Fibroblast of skin of abdomen (primary cell): ENCODE measurements at places on chromosomes 1 and 21.

DNA sequence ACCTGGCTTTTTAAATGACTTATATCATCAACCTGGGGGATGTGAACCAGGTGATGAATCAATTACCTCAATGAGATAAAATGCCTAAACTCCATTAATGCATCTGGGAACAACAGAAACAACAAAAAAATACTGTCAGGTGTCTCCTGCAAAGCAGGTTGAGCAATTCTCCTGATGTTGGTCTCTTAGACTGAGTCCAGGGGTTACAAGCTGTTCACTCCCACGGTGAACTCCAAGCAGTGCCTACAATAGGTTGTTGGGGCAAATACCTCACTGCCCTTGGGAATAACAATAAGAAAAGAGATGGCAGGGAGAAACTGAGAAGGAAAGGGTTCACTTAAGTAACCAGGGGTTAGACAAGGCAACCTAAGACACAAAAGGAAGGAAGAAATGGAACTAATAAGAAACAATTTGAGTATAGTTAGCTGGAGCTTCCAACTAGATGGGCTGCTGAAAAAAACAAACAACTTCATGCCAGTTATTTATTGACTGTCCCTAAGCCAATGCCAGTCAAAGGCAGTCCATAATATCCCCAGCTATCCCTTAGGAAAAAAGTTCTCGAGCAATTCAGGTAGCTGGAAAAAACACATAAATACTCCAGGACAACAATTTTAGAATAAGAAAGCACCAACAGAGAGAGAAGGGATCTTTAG, 97.6 kb upstream of the MAGI3 start:
- DNase-seq: no peak

- no peak for DNase-seq
Measured at GRCh38 chr1:177864538-177865305, 105.1 kb downstream of the SEC16B start.

- DNase-seq: no peak
Measured at GRCh38 chr1:46983830-46984586, 39.5 kb upstream of the CYP4X1 start.

DNA sequence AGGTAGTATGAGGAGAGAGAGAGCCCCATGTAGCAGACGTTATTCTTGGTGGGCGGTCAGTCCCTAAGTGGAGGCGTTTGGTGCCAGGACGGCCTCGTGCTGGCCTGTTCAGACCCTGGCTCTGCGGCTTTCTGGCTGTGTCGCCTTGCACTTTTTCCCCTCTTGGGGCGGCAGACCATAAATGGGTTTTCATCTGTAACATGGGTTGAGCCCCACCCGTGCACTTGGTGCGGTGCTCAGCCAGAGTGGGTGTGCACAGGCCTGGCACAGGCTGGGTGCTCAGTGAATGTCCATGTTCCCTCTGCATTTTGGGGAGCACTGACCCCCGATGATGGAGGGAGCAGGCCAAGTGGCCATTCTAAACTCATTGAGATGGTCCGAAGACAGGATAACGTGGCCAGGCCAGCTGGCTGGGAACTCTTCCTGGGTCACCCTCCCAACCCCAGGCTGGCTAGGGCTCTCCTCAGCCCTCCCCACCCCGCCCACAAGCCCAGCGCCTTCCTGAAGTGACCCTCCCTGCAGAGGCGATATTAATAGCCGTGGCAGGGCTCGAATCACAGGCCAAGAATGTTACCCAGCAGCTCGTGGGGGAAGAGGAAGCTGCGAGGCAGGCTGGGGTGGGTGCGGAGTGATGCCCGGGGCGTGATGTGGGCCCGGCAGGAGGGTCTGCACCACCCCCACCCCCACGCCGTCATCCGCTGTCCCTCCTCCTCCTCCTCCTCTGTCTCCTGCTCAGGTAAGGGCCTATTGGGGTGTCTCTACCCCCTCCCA, 78.5 kb downstream of the ARHGEF10L start:
- peak; percentile 30 for DNase-seq

GRCh38 chr1:23384312-23385058, 14.8 kb upstream of the ZNF436 start:
- DNase-seq: no peak

- DNase-seq: no peak
Measured at GRCh38 chr1:74481607-74482006, 30.8 kb downstream of the LRRC53 start.

GRCh38 chr21:42486531-42486930, 9.5 kb downstream of the RSPH1 start:
- no peak for DNase-seq

GRCh38 chr1:184791550-184791900, 36.9 kb upstream of the EDEM3 start:
- peak; percentile 58 for DNase-seq

GRCh38 chr21:26169061-26169610, 1.4 kb downstream of the APP start:
- peak; percentile 61 for DNase-seq

DNA sequence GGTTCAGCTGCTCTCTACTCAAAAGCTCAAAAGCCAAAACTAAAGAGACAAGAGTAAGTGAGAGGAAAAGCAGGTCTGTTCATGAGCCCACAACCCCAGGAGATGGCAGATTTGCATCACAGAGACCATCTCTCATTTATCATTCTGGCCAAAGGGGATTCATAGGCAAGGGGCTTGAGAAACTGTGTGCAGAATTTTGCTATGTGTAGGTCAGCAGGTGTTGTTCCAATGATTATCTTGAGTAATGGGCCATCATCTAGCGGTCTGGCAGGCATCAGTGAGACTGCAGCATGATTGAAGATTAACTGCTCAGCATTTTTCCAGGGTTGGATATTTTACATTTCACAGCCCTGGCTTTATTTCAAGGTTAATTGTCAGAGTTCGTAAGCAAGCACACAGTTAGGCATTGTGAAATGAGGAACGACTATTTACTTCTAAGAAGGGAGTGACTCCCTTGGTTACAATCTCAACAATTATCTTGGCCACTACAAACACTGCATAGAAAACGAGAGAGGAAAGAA, 1204.6 kb upstream of the TMPRSS15 start:
- no peak for DNase-seq

DNA sequence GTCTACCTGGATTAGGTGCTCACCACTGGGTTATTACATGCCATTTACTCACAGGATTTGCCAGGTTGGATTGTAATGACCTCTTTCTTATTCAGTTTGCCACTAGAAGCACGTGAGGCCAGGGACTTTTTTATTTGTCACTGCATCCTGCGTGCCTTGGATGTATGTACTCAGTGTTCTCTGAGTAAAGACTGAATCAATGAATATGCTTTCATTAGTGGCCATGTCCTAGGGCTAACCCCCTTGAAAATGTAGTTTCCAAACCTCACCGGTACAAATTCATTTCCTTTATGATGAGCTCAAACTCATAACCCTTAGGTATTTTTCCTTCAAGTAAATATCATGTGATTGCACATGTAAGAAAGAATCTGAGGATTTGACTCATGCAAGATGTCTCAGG, 1.3 kb upstream of the ZP4 start:
- DNase-seq: no peak

GRCh38 chr1:56092684-56093570, 486.4 kb downstream of the PLPP3 start:
- DNase-seq: peak; percentile 46

DNA sequence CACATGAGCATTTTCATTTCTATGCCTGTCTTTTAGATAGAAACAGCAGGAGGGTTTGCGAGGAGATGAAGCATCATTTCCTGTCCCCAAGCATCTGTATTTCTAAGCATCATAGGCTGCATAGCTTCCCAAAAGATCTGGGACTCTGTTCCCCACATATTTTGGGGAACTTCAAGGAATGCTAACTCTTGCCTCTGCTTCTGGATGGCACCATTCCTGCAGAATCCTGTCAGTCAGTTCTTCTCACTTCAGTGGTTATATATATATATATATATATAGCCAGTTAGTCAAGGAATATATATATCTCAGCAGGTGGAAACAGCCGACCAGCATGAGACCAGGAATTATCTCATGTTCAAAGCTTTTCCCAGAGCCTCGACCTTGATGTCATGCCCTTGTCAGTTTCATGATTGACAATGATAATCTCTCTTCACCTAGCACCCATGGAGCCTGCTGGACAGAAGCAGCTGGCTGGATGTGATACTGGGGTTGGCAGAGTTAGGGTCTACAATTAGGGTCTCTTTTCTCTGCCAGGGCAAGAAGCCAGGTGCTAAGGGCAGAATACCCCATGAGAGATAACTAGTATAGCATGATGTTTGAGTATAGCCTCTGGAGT, 2.4 kb downstream of the PFKFB2 start:
- no peak for DNase-seq

DNA sequence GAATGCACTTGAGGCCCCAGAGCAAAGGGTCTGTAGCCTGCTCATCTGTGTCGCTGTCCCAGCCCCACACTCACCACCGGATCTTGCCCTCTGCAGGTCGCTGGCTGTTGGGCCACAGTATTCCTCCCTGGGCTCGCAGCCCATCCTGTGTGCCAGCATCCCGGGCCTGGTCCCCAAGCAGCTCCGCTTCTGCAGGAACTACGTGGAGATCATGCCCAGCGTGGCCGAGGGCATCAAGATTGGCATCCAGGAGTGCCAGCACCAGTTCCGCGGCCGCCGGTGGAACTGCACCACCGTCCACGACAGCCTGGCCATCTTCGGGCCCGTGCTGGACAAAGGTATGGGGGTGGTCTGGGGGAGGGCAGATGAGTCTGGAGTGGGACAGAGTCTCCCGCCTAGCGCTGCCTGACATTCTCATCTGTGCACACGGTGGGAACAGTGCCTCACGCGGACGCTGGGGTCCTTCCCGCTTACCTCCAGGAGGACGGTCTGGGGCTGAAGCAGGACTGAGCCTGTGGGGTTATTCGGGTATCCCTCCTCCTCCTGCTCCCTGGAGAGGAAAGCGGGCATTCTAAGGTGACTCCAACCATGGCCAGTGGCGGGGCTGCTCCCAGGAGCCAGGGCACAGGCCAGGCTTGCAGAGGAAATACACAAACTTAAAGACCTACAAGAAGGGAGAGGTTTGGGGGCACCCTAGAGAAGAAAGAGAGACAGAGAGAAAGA, 15.9 kb downstream of the WNT3A start:
- DNase-seq: no peak

DNA sequence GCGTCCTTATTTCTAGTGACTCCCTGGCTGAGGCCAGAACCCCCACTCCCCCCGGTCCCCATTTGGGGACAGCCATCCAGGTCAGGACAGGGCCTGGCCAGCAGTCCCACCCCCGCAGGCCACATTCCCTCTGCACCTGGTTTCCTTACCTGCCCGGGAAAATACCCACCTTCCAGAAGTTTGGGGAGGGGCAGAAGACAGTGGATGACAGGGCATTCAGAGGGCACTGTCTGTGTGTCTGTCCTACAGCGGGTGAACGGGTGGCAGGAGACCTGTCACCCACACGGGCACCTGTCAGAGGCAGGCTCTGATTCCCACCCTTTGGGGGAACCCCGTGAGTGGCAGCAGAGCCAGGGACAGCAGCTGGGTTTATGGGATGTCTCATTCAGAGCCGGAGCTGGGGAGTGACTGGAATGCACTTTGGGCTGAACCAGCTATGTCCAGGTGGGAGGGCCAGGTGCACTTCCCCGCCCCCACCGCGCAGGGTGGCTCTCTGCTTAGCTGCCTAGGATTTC, 2.0 kb downstream of the ARHGEF16 start:
- DNase-seq: no peak

DNA sequence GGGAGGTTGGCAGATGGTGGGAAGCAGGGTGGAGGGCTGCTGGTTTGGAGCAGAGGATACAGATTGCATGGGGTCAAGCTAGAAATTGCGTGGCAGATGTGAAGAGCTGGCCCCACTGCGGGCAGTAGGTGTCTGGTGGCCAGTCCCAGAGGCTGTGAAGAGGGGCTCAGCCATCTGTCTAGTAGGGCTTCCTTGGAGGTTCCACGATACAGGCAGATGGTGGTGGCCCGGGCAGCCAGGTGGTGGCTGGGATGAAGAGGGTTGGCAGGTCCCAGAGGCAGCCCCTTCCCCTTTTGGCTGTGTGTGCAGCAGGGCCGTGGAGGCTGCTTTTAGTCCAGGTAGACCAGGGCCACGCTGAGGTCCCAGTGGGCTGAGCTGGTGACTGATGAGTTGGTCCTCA, 16.6 kb downstream of the PSEN2 start:
- no peak for DNase-seq

- DNase-seq: no peak
Measured at GRCh38 chr1:25677193-25677773, 60.7 kb downstream of the MAN1C1 start.

GRCh38 chr1:172003766-172004530, 162.7 kb downstream of the DNM3 start:
- peak; percentile 60 for DNase-seq

- DNase-seq: no peak
Measured at GRCh38 chr1:63198871-63199394, 123.4 kb upstream of the FOXD3 start.

- DNase-seq: no peak
Measured at GRCh38 chr1:22922640-22923039, 50.0 kb downstream of the LACTBL1 start.

DNA sequence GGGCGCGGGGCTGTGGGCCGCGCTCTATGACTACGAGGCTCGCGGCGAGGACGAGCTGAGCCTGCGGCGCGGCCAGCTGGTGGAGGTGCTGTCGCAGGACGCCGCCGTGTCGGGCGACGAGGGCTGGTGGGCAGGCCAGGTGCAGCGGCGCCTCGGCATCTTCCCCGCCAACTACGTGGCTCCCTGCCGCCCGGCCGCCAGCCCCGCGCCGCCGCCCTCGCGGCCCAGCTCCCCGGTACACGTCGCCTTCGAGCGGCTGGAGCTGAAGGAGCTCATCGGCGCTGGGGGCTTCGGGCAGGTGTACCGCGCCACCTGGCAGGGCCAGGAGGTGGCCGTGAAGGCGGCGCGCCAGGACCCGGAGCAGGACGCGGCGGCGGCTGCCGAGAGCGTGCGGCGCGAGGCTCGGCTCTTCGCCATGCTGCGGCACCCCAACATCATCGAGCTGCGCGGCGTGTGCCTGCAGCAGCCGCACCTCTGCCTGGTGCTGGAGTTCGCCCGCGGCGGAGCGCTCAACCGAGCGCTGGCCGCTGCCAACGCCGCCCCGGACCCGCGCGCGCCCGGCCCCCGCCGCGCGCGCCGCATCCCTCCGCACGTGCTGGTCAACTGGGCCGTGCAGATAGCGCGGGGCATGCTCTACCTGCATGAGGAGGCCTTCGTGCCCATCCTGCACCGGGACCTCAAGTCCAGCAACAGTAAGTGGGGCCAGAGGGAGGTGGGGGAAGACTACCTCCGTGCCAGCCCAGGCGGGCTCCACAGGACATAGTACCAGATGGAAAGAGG, 808 bp downstream of the MAP3K21 start:
- no peak for DNase-seq

DNA sequence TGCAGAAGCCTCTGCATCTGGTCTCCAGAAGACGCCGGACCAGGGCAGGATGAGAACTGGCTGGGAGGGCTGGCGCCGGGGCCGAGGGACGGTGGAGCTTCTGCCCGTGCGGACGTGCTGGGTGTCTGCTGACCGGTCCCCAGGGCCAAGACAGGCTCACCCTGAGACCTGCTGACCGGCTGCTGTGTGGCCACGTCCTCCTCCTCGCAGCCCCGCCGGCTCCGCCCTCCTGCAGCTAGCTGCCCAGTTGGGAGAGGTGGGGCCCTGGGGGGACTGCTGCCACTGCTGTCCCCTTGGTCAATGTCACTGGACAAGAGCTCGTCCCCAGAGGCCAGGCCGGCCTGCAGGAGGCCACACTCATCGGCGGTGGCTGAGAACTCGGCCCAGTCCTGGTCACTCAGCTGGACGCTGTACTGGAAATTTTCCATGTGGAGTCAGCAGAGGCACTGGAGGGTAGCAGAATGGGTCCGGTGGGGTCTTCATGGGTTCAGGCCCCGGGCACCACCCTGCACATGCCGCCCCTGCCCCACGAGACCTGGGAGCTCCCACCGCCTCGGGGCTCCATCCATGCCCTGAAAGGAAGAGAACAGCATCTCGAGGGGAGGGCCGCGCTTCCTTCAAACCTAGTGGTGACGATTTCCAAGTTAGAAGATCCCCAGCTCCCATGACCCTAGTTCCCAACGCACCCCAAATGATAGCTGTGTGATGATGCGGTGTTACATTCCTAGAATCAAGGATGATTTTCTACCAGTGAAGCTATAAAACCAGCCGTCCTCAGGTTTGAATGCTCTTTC, 1.1 kb downstream of the PERM1 start:
- no peak for DNase-seq
